ENCODE measurements at places on chromosomes 11 and 22. TPM values are rescaled to one million over a fixed set of nuclear protein-coding genes. Genes with fewer than 3 reads are reported as not detected.

The TMEM45B gene
- 0.37 TPM for total RNA-seq

The APBB1 gene
- total RNA-seq, result 24.1 TPM

The SLC25A18 gene
- not detected for total RNA-seq

The APOA1 gene
- total RNA-seq, result not detected

The OR4A16 gene
- not detected for total RNA-seq

The RAC2 gene
- 540 TPM for total RNA-seq

The NCAM1 gene
- not detected for total RNA-seq

The TMEM191B gene
- total RNA-seq, result not detected

The ANKK1 gene
- total RNA-seq, result not detected

The TTC36 gene
- total RNA-seq, result 0.65 TPM

The E2F8 gene
- total RNA-seq, result 29.0 TPM

The ISX gene
- not detected for total RNA-seq

The RAPSN gene
- total RNA-seq, result 0.42 TPM

The RAB39A gene
- total RNA-seq, result not detected

The OR5D18 gene
- not detected for total RNA-seq

The GLYATL1 gene
- total RNA-seq, result not detected

The CRYBA4 gene
- total RNA-seq, result not detected

The MAPK8IP2 gene
- 0.19 TPM for total RNA-seq

The P2RY6 gene
- total RNA-seq, result not detected

The PRRG4 gene
- total RNA-seq, result 0.85 TPM

The OR52I1 gene
- total RNA-seq, result not detected

The PANX3 gene
- total RNA-seq, result not detected

All from activated CD4-positive, alpha-beta T cell treated with anti-CD3 and anti-CD28 coated beads, Interleukin-2, amount 10 ng/mL, durations not matched to agents 24 days and 14 days (primary cell).